ENCODE measurements at places on chromosomes 3 and 15.

- DNase-seq, result no peak
These were observed 25.3 kb downstream of the CAPN3 start for GRCh38 chr15:42384597-42384996.

DNA sequence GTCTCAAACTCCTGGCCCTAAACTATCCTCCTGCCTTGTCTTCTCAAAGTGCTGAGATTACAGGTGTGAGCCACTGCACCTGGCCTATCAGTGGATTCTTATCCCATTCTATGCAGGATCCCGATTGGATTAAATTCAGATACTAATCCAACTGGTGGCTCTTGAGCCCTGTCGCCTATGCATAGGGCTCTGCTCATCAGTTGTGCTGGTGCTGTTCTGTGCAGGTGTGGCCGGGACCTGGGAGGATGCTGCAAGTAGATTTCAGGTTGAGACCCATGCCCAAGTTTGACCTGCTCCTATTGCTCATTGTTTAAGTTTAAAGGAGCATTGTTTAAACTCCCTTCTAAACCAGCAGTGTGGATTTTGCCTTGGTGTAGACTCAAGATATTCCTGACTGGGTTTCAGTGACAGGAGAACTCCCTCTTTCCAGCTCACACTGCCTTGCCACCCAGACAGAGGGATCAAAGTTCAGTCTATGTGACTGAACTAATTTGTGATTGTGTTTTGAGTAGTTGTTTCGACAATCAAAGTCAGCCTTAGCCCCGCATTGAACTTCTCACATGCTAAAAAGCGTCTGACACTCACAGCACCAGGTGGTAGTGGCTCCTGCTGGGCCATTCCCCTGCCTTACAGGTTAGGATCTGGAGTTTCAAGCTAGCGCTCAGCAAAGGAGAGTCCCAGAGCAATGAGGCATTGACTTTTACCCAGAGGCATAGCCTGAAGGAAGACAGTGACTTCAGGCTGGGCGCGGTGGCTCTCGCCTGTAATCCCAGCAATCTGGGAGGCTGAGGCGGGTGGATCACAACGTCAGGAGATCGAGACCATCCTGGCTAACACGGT is 45.0 kb upstream of the PIK3CB start:
- DNase-seq, result no peak

DNA sequence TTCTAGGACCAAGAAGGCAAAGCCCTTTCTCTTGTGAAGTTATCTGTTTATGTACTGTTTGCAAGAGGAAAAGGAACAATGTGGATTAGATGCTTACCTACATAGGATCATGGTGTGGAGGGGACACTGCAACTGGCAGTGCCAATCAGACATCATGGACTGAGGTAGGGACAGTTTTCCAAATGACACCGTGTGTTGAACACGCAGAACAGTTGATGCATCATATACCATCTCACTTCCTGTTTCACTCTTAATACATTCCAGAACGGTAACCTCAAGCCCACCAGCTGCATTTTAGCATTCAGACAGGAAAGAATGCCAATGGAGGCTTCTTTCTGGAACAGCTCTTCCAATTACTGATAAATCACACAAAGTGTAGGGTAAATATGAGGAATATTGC is 397.7 kb upstream of the LMCD1 start:
- no peak for DNase-seq

DNA sequence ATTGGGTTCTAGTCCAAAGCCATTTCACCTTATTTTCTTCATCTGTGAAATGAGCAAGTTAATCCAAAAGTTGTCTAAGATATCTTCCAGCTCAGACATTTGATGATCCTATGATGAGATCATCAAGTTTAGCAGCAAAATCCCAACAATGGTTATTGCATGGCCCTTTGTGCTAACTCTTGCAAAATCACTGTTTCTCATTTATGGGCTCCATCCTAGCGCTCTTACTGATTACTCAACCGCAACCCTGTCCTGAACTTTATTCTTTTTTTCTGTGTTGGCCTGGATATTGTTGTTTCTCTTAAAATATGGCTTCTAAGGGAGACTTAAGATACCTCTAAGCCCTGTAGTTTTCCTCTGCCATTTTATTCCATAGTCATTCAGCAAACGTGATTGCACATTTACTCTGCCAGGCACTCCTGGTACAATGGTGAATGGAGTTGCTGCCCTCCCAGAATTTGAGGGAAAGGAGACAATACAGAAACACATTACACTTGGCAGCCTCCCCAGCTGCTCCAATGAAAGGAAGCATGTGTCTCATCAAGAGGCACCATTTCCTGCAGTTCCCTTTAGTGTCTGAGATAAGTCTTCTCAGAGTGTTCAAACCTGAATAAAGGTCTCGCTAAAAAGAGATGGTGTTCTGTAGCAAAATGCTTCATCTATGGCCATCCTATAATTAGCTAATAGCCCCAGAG is 4.4 kb downstream of the GXYLT2 start:
- no peak for DNase-seq

DNA sequence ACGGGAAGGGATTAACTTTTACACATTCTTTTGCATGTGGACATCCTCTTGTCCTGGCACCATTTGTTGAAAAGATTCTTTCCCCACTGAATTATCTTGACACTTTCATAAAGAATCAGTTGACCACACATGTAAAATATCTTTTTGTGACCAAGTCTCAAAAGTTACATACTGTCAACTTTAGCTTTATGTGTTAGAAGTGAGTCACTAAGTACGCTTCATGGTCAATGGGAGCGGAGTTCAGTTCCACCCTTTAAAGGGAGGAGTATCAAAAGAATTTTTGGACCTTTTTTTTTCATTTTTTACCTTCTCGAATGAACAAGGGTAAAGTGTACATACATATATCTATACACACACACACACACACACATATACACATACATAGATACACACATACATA is 35.4 kb downstream of the MAPK6 start:
- DNase-seq, result no peak

DNA sequence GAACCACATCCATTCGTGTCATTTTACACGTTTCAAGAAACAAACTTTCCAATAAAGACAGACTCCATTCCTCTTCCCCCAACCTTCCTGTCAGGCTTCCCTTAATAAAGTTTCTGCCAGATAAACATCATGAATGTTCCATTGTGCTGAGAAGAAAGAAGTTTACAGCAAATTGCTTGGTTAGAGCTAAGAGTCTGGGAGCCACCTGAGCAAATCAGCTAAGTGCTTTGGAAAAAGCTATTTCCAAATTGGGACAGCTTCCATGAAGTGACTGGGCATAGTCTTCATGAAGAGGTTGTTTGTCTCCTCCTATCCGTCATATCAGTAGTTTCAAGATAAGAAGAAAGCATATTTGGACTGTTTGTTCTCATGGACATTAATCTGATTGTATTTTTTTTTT is 77.0 kb downstream of the MAGI1 start:
- no peak for DNase-seq

DNA sequence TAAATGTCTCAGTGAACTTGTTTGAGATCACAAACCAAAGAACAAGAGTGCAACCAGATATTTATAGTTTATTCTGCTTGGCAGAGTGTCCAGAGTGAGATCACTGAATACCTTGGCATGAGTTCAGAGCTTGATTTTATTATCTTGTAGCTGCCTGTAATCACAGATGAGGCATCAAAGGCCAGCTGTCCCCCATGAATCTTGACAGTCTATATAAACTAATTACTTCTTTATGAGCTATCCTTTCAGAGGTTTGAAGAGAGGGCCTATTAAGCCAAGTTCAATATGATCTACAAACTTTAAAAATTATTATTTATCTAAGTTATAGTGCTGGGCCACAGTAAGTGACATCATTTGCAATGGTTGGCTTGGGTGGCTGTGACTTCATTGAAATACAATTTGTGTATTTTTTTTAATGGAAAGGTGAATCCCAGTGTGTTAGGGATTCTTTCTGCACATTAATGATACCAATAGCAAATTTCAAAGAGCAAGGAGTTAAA is 251.5 kb downstream of the CLSTN2 start:
- DNase-seq, result no peak

Data from effector CD4-positive, alpha-beta T cell (primary cell).